Stimulated activated CD4-positive, alpha-beta T cell treated with anti-CD3 and anti-CD28 coated beads, Interleukin-4, amount 100 ng/mL, for 4 hours (primary cell): ENCODE measurements at places on chromosomes 6 and 20.

GRCh38 chr6:508614-509013 lies 117.1 kb downstream of the IRF4 start:
- no peak for DNase-seq

DNA sequence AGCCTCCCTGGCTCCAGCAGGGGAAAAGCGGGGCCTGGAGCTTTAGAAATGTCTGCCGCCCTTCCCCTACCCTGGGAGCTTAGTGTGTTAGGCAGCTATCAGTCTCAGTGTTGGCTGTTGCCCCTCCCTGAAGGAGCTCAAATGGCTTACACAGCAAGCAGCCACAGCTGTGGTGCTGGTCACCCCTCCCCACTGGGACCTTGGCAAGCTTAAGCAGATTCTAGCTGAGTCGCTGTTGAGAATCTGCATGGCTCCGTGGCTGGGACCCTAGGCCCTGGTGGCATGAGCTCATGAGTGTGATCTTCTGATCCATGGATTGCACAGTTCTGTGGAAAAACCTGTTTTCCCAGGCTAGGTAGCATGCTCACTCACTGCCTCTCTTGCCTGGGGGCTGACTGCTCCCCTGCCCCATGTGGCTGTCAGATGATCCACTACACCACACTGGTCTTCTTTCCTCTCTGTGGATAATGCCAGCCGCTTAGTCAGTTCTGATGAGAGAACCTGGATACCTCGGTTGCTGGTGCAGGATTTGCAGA lies 714.0 kb downstream of the MAFB start:
- DNase-seq = no peak

DNA sequence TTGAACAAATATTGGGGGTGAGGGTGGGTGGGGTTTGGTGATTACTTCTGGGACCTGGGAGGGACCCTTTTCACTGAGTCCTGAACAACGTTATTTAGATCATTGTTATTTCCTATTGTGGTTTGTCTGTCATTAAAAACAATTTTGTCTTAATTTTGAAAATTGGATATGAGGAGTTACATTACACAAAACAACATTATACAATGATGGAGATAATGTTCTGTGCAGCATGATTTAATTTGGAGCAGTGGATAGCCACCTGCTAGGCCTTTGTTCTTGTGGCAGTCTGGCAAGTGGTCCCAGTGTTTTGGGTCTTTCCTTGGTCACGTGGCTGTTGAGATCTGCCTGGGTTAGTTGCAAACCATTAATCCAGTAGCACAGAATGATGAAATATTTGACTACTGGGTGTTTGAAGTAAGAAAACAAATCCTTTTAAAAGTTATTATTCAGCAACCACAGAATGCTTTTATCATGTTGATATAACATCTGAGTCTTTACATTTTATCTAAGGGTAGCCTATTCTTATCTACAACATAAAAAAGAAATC lies 172.8 kb downstream of the CDKAL1 start:
- no peak for DNase-seq

DNA sequence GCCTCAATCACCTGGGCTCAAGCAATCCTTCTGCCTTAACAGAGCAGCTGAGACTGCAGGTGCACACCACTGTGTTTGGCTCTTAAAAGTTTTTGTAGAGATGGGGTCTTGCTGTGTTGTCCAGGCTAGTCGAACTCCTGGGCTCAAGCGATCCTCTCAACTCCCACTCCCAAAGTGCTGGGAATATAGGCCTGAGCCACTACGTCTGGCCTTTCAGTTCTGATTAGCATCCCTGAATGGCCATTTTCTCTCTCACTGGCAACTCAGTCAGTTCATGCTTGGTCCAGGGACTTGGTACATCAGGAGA lies 28.5 kb downstream of the DNMT3B start:
- no peak for DNase-seq

DNA sequence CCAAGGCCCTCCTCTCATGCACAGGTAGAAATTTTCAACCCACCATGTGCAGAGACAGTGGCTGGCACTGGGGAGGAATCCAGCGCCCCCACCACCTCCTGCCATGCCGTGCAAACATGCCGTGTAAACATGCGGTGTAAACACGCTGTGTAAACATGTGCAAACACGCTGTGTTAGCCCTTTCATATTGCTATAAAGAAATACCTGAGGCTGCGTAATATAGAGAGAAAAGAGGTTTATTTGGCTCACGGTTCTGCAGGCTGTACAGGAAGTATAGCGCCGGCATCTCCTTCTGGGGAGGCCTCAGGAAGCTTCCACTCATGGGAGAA lies 218.3 kb downstream of the TAF4 start:
- DNase-seq = no peak
